Smooth muscle cell of the brain vasculature (primary cell): ENCODE measurements at places on chromosomes 5 and 9.

- peak; percentile 24 for DNase-seq
Observed at GRCh38 chr9:14616188-14616982, 76.8 kb downstream of the ZDHHC21 start.

DNA sequence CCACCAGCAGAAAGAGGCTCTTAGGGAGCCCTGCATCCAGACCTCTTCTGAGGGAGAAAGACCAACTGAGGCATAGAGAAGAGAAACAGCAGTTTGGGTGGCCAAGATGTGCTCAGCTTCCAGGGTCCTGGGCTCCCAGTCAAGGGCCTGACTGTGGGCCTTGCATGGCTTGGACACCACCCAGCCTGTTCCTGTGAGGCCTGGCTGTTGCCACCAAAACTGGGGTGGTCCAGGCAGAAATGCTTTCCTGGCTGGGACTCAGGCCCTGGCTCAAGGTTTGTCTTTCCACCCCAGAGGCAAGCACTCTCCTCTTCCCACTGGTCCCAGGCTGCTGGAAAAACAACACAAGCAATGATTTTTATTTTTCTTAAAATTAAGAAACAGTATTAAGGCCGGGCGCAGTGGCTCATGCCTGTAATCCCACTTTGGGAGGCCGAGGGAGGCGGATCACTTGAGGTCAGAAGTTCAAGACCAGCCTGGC is 13.3 kb downstream of the MYOZ3 start:
- DNase-seq: no peak

DNA sequence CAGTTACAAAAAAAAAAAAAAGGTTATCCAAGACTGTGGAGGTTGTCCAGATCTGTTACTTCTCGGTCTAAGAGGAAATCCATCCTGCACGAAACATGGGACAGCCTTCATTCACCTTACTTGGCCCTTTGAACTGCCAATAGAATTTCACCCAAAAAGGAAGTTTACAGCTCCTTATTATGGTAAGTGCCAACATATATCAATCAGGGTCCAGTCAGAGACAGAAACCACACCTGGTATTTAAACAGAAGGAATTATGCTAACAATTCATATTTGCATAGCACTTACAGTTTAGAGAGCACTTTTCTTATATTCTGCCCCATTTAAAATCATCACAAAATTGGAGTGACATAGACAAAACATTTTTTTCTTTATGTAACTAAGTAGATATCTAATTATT is 93.6 kb upstream of the PTPN3 start:
- DNase-seq: no peak

DNA sequence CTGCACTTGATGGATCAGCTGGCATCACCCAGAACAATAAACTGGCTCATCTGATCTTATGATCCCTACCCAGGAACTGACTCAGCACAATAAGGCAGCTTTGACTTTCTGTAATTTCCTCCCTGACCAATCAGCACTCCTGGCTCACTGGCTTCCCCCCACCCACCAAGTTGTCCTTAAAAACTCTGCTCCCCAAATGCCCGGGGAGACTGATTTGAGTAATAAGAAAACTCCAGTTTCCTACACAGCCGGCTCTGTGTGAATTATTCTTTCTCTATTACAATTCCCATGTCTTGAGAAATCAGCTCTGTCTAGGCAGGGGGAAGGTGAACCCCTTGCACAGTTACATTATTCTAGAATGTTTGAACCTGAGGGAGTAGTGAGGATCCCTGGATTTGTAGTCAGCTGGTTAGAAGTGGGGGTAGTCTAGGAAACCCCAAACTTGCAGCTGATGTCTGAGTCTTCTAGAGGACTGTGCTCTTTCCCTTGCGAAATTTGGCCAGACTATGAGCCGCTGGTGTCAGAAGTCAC is 111.7 kb upstream of the NEK6 start:
- no peak for DNase-seq

- no peak for DNase-seq
Observed at GRCh38 chr5:82925061-82925411, 152.2 kb downstream of the TMEM167A start.

GRCh38 chr5:100430268-100431195 is 104.6 kb upstream of the FAM174A start:
- no peak for DNase-seq

DNA sequence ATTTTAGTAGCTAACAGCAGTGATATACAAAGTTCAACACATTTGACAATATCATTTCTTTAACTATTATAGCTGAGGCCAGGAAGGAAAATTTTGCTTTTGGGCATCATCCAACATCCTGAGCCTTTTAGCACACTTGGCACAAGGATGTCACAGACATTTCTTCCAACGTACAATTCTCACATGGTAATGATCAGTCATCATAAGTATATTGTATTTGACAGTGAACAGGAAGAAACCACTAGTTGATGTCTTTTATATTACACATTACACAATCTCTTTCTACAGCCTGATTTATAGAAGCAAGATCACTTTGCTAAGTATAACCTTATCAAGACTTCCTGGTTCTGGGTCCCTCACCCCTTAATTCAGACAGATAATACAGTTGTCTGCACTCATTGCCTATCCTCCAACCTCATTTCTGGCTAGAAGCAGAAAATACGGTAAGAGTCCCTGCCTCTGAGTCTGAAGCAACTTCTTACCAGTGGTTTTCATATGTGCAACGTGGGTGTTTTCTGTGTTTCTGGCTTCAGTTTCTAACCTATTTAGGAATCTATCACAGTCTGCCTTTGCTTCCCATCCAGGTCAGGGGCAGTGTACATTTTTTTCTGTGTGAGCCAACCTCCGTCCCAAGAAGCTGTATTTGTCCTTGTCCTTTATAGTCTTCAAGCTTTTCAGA is 167.8 kb downstream of the PAM start:
- DNase-seq: no peak

- no peak for DNase-seq
Observed at GRCh38 chr5:168274406-168274805, 17.0 kb upstream of the WWC1 start.

GRCh38 chr9:123335193-123335985 is 20.6 kb upstream of the CRB2 start:
- DNase-seq: no peak

- DNase-seq: peak; percentile 52
Observed at GRCh38 chr9:130183133-130183762, 11.0 kb downstream of the NCS1 start.

DNA sequence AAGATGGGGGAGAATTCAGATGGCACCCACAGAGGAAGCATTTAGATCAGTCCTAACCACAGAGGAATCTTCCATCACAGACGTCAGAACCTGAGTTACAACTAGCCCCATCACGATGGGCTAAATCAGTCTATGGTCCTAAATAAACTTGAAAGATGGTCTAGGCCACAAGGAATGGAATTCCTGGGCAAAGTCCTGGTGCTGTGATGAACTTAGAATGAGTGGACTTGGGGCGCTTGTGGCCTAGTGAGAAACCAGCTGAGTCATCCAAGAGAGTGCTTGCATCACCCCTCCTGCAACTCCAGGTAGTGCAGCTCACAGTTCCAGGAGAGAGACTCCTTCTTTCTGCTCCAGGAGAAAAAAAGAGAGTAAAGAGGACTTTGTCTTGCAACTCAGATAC is 722.9 kb upstream of the RGMB start:
- no peak for DNase-seq

- DNase-seq: no peak
Observed at GRCh38 chr5:396531-396961, 46.4 kb upstream of the EXOC3 start.

GRCh38 chr9:121972501-121972981 is 120.6 kb downstream of the TTLL11 start:
- DNase-seq: no peak

DNA sequence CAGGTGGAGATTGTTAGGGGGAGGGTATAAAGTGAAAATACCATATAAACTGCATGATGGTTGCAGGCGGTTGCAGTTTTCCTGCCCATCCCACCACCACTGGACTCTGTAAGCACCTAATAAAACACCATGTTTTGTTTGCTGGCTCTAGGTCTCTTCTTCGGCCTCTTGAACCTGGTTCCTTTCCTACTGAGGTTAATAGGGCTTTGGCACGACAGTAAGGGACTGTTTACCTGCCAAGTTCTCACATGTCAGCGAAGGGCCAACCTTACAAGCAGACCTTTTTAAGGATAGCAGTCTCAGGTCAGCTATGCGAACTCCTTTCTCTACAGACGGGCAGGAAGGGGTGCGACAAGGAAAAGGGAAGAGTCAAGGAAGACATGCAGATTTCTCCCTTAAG is 3.4 kb upstream of the RFESD start:
- DNase-seq: no peak

GRCh38 chr5:53191548-53192165 is 82.1 kb upstream of the MOCS2 start:
- DNase-seq: no peak

DNA sequence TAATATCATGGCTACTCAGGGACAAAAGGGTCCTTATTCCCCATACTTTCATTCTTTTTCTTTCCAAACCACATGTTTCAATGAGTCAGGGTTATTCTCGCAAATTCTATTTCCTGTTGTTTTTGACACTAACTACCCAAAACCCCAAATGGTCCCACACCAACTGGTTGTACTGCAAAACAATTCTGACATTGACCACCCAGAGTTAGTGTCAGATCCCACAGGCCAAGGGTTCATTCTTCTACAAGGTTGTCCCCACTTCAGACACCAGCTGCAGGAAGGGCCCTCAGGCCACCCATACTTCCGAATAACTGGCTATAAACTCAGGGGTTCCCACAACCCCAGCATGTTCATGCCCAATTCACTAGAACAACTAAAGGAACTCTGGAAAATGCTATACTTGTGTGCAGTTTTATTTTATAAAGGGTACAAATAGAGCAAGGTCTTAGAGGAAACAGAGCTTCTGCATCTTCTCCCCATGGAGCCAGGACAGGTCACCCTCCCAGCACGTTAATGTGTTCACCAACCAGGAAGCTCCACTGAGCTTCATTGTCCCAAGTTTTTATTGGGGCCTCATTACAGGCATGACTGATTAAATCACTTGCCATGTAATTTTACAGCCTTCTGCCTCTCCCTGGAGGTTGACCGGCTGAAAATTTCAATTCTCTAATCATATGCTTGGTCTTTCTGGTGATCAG is 334.8 kb downstream of the DRD1 start:
- no peak for DNase-seq

DNA sequence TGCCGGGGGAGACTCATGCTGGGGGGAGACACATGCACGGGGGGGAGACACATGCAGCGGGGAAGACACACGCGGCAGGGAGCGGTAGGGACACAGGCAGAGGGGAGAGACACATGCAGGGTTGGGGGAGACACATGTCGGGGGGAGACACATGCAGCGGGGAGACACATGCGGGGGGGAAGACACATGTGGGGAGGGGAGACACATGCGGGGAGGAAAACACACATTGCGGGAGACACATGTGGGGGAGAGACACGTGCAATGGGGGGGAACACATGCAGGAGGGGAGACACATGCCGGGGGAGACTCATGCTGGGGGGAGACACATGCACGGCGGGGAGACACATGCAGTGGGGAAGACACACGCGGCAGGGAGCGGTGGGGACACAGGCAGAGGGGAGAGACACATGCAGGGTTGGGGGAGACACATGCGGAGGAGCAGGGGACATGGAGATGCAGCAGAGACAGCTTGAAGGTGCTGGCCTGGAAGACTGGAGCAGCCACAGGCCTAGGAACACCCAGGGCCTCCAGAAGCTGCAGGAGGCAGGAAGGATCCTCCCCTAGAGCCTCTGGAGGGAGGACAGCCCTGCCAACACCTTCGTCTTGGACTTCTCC is 20.3 kb upstream of the OLFM1 start:
- no peak for DNase-seq

DNA sequence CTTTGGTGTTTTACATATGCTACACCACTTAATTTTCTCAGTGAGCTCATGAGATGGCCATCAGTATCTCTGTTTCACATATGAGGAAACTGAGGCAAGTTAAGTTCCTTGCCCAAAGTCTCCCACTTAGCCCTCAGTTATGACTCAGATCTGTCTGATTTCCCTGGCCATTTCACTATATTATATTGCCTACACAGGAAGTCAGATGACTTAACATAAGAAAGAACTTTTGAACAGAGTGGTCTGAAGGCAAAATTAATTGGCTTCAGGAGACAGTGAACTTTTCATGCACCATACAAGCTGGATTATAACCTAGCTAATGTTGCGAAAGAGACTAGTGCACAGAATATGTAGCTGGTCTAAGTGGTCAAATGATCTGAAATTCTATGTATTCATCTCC is 221.6 kb downstream of the NFIB start:
- DNase-seq: no peak

DNA sequence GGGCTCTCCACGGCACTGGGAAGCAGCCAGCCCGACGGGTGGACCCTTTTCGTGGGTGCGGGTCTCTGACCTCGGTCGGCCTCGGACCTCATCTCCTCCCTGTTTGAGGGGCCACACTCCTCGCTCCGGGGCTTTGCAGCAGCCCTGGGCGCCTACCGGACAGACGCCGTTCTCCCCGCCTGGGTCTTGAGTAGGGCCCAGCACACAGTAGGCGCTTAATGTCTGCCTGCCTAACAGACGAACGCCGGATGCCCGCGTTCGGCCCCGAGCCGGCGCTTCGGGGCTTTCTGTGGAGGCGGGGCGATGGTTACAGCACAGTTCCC is 842 bp upstream of the GTF3C5 start:
- DNase-seq: no peak

GRCh38 chr5:163619273-163619934 is 114.0 kb downstream of the MAT2B start:
- DNase-seq: no peak

DNA sequence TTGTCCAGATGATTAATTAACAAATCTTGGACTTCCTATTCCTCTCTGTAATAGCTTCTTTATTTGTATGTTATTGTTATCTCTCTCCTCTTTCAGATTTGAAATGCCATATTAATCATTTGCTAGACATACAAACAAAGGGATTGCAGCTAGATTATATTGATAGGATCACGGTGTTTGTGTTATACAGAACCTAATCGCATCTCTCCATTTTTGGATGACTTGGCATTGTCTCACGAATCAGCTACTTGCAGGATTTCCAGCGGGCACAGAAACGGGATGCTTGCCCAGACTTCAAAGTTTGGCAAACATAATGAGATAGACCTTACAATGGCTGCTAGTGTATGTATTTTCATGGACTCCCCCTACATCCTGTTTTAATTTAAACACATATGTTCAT is 368.1 kb downstream of the TLE4 start:
- DNase-seq: no peak

DNA sequence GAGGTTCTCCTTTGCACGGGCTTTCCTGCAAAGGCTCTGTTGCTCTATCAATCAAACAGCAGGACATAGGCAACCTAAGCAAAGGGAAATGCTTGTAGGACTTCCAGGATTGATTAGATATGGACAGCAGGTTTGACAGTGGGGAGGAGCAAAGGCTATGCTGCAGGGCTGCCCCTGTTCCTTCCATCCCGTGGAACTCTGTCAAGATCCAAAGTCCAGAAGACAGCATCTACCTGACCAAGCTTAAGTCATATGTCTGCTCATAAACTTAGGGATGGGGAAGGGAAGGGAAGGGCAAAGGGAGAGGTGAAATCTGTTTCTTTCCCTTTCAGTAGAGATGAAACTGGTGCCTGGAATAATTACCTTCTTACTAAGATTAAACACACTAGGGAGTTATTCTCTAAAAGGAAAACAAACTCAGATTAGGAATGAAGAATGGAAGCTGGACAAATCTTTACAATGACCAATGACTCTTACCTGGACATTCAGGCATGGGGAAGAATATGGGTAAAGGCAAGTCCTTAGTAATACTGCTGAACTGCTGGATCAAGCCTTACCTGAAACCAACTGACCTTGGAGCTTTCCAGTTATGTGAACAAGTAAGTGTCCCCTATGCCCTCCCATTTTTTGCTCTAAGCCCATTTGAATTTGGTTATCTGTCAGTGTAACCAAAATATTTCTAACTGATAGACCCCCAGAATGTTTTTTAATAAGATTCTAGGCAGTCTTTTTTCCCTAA is 8.4 kb upstream of the ACOT12 start:
- no peak for DNase-seq
